ENCODE measurements at places on chromosomes 5 and 9. TPM values are rescaled to one million over a fixed set of nuclear protein-coding genes. Genes with fewer than 3 reads are reported as not detected.

DNA sequence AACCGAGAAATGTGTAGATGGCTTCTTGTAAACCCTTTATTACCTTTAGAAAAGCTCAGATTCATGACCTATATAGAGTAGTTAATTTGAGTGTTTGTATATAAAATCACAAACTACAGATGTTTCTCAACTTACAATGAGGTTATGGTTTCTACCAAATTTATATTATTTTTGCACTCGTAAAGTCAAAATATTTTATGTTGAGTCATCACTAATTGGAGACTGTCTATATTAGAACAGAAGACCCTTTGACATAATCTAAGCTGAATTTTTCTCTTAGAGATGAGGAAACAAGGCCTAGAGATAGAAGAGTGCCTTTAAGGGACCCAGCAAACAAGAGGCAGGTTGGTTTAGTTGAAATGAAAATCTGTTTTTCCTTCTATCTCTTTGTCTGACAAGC lies 20.0 kb upstream of the NMUR2 start:
- no peak overlapping the region for H3K4me3 ChIP-seq
- no peaks in the 10 kb centered on the region for H3K4me1 ChIP-seq
- H3K27me3 ChIP-seq, result no peaks in the 10 kb centered on the region
- no peak overlapping the region for H3K27ac ChIP-seq
- H3K36me3 ChIP-seq, result no peaks in the 10 kb centered on the region

DNA sequence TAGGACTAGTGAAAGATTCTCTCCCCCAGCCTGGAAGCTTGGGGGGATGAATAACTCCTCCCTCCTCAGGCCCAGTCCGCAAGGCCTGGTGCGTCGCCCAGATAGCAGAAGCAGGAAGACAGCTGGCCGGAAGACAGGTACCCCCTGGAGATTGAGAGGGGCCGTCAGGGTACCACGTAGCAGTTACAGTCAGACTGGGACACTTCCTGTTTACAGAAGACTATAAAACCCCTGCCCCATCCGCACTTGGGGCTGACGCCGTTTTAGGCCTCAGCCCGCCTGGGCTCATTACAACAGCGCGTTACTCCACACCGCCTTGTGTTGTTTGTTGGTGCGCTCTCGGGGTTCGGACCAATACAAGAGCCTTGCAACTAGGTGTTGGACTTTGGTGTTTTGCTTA lies 15.4 kb downstream of the SEMA6A start:
- DNase-seq, result no peak
- H3K27me3 ChIP-seq, result peaks cover 3% of the 10 kb centered on the region
- H3K4me3 ChIP-seq, result no peak overlapping the region
- H3K4me1 ChIP-seq, result no peaks in the 10 kb centered on the region
- H3K36me3 ChIP-seq, result no peaks in the 10 kb centered on the region
- H3K27ac ChIP-seq, result no peak overlapping the region

The CNTNAP3 gene
- total RNA-seq, result not detected

DNA sequence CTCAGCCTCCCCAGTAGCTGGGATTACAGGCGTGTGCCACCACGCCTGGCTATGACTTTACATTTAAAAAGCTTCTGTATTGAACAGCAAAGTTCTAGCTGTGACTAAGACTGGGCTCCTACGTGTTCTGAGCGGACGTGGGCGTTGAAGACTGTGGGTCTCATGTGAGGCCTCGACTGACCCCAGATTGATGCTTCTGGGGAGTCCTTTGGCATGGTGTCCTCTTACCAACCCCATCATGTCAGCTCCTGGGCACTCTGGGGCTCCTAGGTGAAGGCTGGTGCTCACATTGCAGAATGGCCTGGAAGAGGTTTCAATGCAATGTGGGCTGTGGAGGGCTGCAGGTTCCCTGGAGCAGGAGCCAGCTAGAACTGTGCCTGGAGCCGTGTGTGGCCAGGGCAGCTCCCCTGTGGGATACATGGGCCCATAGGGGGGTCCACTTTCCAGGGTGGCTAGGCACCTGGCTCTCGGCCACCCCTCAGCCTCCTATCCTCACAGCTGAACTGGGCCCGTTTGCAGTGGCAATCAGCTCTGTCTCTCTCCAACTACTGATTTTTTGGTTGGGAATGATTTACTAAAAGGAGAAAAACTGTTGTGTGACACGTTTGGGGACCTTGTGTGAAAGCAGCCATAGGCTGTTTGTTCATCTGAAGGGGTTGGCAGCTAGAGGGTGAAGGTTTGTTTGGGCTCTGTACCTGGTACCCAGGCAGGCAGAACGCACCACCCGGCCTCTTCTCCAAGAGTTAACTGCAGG lies 29.7 kb downstream of the SLC25A25 start:
- peaks cover 12% of the 10 kb centered on the region for H3K36me3 ChIP-seq
- no peak overlapping the region for H3K4me3 ChIP-seq
- no peaks in the 10 kb centered on the region for H3K27me3 ChIP-seq
- H3K4me1 ChIP-seq, result peaks cover 27% of the 10 kb centered on the region

DNA sequence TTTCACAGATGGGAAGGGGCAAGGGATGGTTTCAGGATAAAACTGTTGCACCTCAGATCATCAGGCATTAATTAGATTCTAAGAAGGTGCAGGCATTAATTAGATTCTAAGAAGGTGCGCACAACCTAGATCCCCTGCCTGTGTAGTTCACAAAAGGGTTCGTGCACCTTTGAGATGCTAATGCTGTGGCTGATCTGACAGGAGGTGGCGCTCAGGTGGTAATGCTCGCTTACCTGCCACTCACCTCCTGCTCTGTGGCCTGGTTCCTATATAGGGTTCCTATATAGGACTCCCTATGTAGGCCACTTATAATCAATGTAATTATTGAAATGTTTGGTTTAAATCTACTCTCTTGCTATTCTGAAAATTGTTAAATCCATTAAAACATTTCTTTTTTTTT lies 171.0 kb downstream of the MSX2 start:
- H3K27me3 ChIP-seq, result peaks cover 3% of the 10 kb centered on the region
- H3K36me3 ChIP-seq, result no peaks in the 10 kb centered on the region
- H3K4me1 ChIP-seq, result no peaks in the 10 kb centered on the region

The PFN3 gene
- not detected for total RNA-seq

DNA sequence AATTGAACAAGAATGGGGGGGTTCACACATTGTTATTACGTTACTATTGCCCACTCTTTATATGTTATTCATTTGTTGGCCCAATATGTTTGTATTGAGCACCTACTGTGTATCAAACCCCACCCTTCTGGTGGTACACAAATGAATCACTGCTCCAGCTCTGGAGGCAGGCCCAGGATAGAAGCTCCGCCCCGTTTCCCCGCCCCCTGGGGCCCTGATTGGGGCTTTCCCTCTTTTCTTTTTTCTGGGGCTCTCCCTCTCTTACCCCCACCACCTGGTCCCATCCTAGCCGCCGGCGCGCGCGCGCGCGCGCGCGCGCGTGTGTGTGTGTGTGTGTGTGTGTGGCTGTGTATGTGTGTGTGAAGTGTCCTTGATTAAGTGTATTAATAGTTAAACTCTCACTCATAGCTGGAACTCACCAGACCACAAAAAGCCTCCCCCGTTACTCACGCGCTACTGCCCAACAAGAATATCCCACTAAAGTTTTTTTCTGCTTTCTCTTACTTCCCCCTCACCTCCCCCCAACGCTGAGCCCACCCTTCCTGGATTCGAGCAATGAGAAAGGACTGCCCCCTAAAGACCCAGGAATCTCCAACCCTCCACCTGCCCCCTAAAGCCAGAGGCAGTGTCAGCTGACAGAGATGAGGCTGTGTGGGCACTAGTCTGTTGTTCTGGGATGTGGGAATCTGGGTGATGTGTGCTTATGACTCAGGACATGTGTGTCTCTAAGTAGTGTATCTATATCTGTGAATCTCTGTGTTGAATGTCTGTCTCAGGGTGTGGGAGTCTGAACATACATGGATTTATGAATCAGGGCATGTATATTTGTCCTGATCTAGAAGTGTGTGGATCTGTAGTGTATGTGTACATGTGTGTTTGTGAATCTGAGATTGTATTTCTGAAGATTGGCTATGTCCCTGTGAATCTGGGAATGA lies 4.0 kb downstream of the CXXC5 start:
- no peak overlapping the region for H3K27ac ChIP-seq
- H3K27me3 ChIP-seq, result peaks cover 69% of the 10 kb centered on the region
- peaks cover 16% of the 10 kb centered on the region for H3K4me1 ChIP-seq
- peak; percentile 52 for DNase-seq

The LHX2 gene
- total RNA-seq, result not detected

The TAF11L2 gene
- not detected for total RNA-seq

The GADD45G gene
- 7.7 TPM for total RNA-seq

DNA sequence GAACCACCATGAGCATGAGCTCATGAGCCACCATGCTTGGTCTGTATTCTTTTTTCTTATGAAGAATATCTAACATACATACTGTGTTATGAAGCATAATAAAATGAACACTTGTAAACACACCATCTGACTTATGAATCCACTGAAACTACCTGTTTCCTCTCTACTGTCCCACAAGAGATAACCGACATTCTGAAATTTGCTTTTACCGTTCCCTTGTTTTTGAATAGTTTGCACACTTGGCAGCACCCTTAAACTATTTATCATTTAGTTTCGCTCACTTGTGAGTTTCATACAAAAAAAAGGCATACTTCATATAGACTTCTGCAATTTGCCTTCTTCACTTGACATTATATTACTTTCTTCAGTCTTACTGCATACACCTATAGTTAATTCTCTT lies 8.9 kb downstream of the LARS1 start:
- no peaks in the 10 kb centered on the region for H3K36me3 ChIP-seq
- no peak overlapping the region for H3K4me3 ChIP-seq
- no peak overlapping the region for H3K27ac ChIP-seq
- no peaks in the 10 kb centered on the region for H3K27me3 ChIP-seq

- no peak for DNase-seq
- H3K4me3 ChIP-seq, result no peak overlapping the region
- no peak overlapping the region for H3K27ac ChIP-seq
- peaks cover 19% of the 10 kb centered on the region for H3K27me3 ChIP-seq
Observed at GRCh38 chr5:180156141-180156540, 52.9 kb downstream of the RASGEF1C start.

GRCh38 chr5:133663397-133664054 lies 51.2 kb upstream of the FSTL4 start:
- H3K4me3 ChIP-seq, result no peak overlapping the region
- no peaks in the 10 kb centered on the region for H3K4me1 ChIP-seq
- H3K27me3 ChIP-seq, result peaks cover 16% of the 10 kb centered on the region
- H3K27ac ChIP-seq, result no peak overlapping the region
- no peaks in the 10 kb centered on the region for H3K36me3 ChIP-seq

The STPG3 gene
- total RNA-seq, result not detected

DNA sequence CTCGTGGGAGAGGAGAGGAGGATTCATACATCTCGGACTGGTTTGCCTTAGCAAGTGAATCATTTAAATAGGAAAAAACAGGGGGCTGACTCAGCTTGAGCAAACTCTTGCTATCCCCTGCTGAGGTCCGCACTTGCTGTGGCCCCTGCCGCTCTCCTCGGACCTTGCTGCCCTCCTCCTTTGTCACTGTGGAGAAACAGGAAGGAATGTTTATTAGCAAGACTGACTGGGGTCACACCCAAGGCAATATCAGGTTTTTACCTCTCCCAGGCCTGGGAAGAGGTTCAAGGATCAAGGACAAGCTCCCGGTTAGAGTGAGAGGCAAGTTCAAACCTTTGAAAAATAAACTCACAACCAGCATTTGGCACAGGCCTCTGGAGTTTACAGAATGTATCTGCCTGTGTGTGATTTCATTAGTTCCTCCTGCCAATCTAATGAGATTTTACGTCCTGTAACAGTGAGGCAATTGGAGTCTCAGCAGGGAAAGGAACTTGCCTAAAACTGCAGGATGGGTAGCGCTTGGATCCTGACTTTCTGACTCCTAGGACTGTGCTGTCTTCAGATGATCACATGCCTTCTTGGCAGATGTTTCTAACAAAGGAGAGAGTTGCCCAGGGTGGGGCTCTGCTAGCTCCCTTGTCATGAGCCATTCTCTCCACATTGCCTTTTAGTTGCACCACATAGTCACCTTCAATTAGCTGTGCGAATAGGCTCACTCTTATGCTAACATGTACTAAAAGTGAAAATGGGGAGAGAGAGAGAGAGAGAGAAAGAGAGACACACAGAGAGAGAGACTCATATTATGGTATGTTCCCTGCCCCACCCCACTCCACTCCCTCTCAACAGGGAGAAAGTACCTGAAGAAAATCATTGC lies 108.6 kb upstream of the CDKN2B start:
- H3K4me1 ChIP-seq, result no peaks in the 10 kb centered on the region
- H3K27ac ChIP-seq, result no peak overlapping the region
- H3K27me3 ChIP-seq, result peaks cover 3% of the 10 kb centered on the region
- no peaks in the 10 kb centered on the region for H3K36me3 ChIP-seq
- DNase-seq, result no peak

DNA sequence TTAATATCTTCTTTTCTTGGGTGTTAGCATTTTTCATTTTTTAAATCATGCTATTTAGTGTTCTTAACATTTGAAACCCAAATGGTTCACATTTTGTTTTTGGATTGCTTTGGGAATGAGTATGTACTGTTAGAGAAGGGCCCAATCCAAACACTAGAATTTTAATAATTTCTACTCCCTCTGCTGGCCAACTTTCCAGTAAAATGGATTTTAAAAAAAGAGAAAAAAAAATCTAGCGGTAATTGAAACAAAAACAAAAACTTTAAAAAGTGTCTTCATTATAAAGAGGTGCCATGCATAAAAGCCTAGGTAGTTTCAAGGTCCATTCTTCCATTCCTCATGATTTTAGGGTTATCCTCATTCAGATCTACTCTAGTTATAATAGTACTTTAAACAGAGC lies 32.1 kb upstream of the RICTOR start:
- peaks cover 3% of the 10 kb centered on the region for H3K36me3 ChIP-seq
- DNase-seq, result no peak
- H3K27ac ChIP-seq, result no peak overlapping the region
- no peaks in the 10 kb centered on the region for H3K27me3 ChIP-seq
- H3K4me3 ChIP-seq, result no peak overlapping the region

DNA sequence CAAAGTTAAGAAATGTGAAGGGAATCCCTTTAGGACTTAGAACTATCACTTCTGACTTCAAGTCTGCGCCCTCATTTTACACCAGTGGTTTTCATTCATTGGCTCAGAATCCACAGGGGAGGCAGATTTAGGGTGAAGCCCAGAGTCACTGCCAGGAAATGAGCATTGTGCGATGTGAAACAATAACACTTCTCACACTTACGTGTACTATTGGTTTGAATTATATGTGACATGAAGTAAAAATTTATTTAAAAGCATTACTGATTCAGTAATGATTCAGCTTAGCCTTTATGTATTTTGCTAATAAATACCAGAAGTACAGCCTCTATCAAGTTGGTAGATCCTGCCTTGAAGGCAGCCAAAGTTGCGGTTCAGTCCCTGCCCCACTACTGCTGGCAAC lies 98.6 kb downstream of the PAM start:
- no peak overlapping the region for H3K4me3 ChIP-seq
- no peaks in the 10 kb centered on the region for H3K36me3 ChIP-seq
- H3K27ac ChIP-seq, result no peak overlapping the region
- DNase-seq, result peak; percentile 7
- peaks cover 3% of the 10 kb centered on the region for H3K4me1 ChIP-seq

The GDA gene
- not detected for total RNA-seq

GRCh38 chr9:9392755-9393154 lies 1220.0 kb downstream of the PTPRD start:
- H3K36me3 ChIP-seq, result no peaks in the 10 kb centered on the region
- H3K27ac ChIP-seq, result no peak overlapping the region
- no peaks in the 10 kb centered on the region for H3K27me3 ChIP-seq
- no peaks in the 10 kb centered on the region for H3K4me1 ChIP-seq

- H3K4me3 ChIP-seq, result no peak overlapping the region
- H3K27ac ChIP-seq, result no peak overlapping the region
- H3K36me3 ChIP-seq, result peaks cover 21% of the 10 kb centered on the region
- peaks cover 7% of the 10 kb centered on the region for H3K4me1 ChIP-seq
Observed at GRCh38 chr9:97600531-97601227, 32.5 kb downstream of the TSTD2 start.

- no peak overlapping the region for H3K4me3 ChIP-seq
- no peaks in the 10 kb centered on the region for H3K36me3 ChIP-seq
- H3K4me1 ChIP-seq, result no peaks in the 10 kb centered on the region
- H3K27ac ChIP-seq, result no peak overlapping the region
- H3K27me3 ChIP-seq, result no peaks in the 10 kb centered on the region
Observed at GRCh38 chr5:128667152-128667551, 129.1 kb upstream of the FBN2 start.
